Esophagus squamous epithelium (tissue), 5 donors: ENCODE measurements at places on chromosomes 2 and 18.

- DNase-seq, result no peak
These were observed 32.2 kb upstream of the TRIB2 start for GRCh38 chr2:12684471-12684936.

GRCh38 chr2:584863-585823 is 92.1 kb downstream of the TMEM18 start:
- no peak for DNase-seq

- no peak for DNase-seq
These were observed 36.9 kb upstream of the NCKAP5 start for GRCh38 chr2:133605011-133605765.

DNA sequence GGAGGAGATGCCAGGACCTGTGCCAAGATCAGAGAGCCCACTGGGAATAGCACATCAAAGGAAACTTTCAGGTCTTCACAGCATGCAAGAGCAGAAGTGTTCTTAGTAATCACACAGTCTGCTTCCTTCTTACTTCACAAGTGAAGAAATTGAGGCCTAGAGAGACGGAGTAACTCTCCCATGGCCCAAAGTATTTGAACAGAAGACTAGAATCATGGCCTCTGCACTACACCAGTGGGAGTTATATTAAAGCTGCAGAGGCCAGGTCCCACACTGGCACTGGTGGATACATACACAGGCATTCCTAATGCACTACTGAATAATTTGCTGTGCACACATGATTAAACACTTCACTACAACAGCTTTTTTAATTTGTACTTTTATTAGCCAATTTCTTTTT is 107.6 kb upstream of the RMP24 start:
- DNase-seq, result no peak

DNA sequence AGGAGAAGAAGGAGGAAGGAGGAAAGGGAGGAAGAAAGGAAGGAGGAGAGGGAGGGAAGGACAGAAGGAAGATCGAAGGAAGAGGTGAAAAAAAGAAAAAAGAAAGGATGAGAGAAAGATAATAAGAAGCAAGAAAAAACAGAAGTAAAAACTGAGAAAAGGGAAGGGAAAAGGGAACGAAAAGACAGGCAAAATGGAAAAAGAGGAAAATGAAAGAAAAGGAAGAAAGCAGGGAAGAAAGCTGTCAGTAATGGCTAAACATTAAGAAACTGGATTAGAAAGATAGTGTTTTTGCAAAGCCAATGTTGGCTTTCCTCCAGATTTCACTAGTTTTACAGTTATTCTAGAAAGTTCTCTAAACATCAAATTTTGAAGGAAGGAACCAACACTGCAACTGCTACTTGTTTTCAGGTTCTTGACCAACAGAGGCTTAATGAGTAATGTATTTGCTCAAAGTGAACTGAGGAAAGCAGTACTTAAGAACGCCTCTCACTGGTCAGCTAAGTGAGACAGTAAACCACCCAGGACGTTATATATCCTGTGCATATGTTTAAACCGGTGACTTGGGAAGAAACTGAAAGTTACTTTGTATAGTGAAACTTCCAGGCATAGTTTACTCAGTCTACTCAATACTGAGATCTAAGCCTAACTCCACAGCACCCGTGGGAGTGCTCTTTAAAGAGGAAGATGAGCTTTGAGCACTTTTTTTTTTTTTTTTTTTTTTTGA is 286.2 kb upstream of the TRIB2 start:
- no peak for DNase-seq

GRCh38 chr18:49590608-49591007 is 28.8 kb downstream of the LIPG start:
- DNase-seq, result no peak

- no peak for DNase-seq
These were observed 40.4 kb upstream of the SMAD2 start for GRCh38 chr18:47970664-47971531.

- DNase-seq, result no peak
These were observed 306.7 kb upstream of the CCDC68 start for GRCh38 chr18:55265984-55266383.

- no peak for DNase-seq
These were observed 64.6 kb upstream of the CDCA7 start for GRCh38 chr2:173290046-173290445.

- DNase-seq, result no peak
These were observed 72.7 kb downstream of the FAM228A start for GRCh38 chr2:24247592-24247991.

GRCh38 chr2:200695191-200695590 is 109.4 kb downstream of the AOX1 start:
- DNase-seq, result no peak

DNA sequence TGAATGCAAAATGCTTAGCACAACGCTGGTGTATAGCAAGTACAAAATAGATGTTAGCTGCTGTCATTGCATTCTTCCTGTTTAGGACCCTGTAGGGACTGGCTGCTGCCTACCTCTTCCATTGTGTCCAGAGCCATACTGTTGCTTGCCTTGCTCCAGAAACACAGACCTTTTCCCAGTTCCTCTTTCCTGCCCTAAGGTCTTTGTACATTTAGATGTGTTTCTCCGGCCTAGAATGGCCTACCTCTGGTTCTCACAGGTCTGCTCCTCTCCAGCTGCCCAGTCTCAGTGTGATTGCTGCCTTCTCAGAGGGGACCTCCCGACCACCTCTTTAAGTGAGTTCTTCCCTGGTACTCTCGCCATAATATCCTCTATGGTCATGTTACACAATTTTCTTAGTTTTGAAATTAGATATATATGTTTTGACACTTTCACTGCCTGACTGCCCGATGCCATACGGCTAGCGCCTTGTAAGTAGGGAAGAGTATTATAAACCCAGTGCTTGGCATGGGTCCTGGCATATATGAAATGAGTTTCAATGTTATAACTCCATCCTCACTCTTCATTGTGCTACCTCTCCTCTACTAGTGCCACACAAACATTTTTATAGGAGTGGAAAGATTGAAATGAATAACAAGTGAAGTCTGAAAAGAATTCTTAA is 48.3 kb downstream of the RFTN2 start:
- no peak for DNase-seq

DNA sequence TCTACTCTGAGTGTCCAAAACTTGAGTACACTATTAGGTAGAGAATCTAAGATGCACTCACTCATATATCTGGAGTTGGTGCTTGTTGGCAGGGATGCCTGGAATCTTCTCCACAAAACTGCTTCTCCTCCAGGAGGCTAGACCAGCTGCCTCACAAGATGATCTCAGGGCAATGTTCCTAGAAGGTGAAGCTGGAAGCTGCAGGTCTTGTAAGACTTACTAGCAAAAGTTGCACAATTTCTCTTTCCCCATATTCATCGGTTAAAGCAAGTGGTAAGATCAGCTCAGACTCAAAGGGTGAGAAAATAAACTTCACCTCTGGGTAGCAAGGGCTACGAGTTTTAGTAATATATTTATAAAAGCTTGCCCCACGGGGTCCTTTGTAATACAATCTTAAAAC is 454.4 kb upstream of the ACVR2A start:
- no peak for DNase-seq

GRCh38 chr2:215527736-215528135 is 91.9 kb upstream of the FN1 start:
- DNase-seq, result no peak

DNA sequence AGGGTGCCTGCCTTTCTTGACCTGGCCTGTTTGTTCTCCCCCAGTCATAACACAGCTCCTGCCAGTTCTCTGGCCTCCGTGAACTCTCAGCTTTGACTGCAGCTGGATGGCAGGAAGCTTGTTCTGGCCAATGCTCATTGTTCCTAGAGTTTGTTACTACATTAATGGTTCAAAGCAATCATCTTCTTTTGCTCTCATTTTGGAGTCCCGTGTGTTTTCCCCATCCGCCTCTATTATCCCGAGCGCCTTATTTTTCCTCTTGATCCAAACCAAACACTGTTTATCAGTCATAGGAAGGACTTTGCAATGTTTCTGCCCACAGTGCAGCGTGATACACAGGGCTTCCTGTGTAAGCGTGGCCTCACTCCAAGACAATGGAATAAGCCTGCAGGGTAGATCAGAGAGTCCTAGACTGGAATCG is 184.3 kb upstream of the APCDD1 start:
- DNase-seq, result no peak

GRCh38 chr18:59140302-59140885 is 710 bp downstream of the SEC11C start:
- no peak for DNase-seq

DNA sequence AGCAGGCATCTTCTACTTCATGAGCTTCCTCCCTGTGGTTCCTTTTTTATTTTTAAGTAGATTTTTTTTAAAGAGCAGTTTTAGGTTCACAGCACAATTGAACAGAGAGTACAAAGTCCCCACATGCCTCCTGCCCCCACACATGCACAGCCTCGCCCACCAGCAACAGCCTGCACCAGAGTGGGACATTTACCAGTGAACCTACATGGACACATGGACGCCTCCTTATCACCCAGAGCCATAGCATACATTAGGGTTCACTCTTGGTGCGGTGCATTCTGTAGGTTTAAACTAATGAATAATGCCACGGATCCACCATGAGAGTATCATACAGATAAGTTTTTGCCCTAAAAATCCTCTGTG is 40.9 kb downstream of the HS1BP3 start:
- no peak for DNase-seq

DNA sequence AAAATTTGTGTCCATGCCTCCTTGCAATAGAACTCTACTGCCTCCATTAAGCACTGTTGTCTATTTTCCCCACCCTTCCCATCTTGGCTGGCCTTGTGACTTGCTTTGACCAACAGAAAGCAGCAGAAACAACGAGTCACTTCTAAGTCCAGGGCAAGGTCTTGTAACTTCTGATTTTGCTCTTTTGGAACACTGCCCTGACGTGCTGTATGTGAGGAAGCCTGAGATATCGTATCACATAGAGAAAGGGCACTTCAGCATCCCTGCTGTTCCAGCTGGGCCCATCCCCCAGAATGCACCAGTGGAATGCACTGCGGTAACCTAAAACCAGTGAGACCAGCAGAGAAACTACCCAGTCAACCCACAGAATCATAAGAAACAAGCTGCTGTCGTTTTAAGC is 28.1 kb downstream of the NCKAP1 start:
- no peak for DNase-seq

- DNase-seq, result no peak
These were observed 149.9 kb downstream of the PLCL1 start for GRCh38 chr2:197954328-197954727.

DNA sequence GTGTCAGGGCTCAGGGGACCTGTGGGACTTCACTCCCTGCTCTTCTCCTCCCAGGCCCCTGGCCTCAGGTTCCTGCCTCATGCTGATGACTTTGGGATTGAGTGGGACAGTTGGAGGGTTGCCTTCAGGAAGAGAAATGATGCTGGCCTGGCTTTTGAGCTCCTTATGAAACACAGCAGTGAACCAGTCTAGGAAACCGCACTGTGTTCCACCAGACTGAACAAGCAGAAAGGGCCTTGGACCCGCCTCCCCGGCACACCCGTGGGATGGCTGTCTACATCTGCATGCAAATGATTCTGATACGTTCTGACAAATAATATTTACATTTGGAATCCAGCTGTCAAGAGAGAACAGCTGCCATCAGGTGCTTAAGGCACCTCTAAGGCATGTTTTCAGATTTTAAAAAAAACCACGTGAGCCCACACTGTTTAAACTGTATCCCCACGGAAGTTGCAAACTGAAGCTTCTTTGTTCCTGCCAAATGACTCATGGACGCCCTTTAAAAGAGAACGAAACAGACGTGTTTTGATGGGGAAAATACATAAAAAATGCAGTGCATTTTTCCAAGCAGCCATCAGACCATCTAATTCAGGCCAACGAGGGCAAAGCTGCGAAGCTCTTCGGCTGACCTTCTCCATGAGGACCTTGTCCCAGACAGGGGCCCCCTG is 27.6 kb upstream of the ASAP2 start:
- no peak for DNase-seq

GRCh38 chr2:48854681-48855080 is 99.2 kb upstream of the LHCGR start:
- no peak for DNase-seq

- no peak for DNase-seq
These were observed 431.3 kb upstream of the SPRED2 start for GRCh38 chr2:65863713-65864112.

DNA sequence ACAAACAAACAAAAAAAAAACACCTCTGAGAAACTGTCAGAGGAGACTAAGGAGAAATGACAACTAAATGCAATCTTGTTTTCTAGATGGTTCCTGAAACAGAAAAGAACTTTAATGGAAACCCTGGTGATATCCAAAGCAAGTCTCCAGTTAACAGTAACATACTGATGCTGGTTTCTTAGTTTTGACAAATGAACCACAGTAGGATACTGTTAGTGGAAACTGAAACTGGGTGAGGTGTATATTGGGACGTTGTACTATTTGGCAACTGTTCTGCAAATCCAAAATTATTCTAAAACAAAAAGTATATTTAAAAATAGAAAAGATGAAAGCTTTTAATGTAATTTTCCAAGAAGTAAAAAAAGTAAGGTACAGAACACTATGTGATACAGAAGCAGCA is 11.4 kb downstream of the SESTD1 start:
- no peak for DNase-seq

DNA sequence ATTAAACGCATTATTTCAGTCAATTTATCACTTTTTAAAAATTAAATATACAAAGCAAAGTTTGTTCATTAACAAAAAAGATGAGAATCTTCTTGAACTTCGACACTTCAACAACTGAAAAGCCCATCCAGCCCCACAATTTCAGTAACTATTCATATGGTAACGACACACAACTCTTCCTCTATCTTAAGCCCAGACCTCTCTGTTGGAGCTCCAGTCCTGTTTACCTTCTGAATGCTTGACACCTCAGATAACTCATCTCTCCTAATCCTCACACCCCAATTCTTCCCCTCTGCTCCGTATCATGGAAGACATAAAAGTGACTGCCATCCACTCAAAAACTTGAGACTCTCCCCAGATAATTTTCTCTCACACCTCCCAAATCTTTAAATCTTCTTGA is 12.6 kb downstream of the USP37 start:
- DNase-seq, result no peak

GRCh38 chr2:115194623-115195022 is 752.2 kb downstream of the DPP10 start:
- no peak for DNase-seq

DNA sequence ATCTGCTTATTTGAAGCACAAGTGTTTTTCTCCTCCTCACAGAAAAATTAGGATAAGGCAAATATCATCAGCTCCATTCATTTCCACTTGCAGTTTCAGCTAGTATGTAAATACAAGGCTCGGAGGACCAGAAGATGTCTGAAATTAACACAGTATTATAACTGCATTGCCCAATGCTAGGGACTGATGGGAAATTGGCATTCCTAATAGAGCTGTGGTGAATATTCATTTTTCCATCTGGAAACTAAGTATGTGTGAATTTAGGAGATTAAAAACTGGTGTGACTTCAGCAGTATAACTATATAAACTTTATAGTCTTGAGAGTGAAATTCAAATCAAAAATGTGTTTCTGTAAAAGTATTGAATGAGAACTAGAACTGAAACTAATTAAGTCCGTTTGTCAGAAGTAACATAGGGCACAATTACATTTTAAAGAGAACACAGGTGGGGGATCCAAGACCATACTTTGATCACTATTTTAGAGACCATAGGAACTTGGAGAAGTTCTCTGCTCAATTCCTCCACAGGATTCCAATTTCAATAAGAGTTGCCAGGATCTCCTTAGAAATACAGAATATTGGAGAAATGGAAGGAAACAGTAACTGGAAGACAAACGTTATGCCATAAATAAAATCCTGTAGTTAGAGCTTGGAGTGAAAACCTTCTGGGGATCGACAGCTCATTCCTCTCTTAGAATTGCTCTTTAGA is 12.1 kb upstream of the ITGA6 start:
- DNase-seq, result no peak

GRCh38 chr18:24846138-24846537 is 385.7 kb downstream of the HRH4 start:
- DNase-seq, result no peak

GRCh38 chr2:239245872-239246721 is 154.7 kb downstream of the HDAC4 start:
- no peak for DNase-seq

GRCh38 chr2:202035089-202035940 is 1.7 kb downstream of the FZD7 start:
- DNase-seq, result no peak
